ENCODE measurements at places on chromosomes 3 and 15.

- DNase-seq = no peak
Measured at GRCh38 chr3:143826296-143826695, 22.0 kb downstream of the SLC9A9 start.

- no peak for DNase-seq
Measured at GRCh38 chr15:81170511-81170910, 26.2 kb upstream of the IL16 start.

DNA sequence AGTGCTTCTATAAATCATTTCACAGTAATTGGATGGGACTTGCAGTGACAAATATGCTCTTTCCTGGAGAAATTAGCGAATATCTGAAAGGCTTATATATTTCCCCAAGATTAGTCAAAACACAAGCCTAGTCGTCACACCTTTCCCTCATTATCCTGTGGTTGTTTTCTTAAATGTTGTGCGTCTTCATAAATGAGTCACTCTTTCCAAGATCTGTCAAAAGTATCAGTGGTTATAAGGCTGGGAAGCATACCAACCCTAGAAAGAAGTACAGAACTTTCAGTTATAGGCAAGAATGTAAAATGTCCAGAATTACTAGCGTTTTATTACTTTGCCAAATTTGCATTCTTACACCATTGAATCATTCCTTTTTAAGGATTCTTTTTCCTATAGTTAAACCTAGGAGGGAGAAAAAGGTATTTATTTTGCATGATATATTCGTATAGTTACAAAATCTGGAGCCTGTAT, 33.6 kb downstream of the TMEM212 start:
- DNase-seq = no peak

DNA sequence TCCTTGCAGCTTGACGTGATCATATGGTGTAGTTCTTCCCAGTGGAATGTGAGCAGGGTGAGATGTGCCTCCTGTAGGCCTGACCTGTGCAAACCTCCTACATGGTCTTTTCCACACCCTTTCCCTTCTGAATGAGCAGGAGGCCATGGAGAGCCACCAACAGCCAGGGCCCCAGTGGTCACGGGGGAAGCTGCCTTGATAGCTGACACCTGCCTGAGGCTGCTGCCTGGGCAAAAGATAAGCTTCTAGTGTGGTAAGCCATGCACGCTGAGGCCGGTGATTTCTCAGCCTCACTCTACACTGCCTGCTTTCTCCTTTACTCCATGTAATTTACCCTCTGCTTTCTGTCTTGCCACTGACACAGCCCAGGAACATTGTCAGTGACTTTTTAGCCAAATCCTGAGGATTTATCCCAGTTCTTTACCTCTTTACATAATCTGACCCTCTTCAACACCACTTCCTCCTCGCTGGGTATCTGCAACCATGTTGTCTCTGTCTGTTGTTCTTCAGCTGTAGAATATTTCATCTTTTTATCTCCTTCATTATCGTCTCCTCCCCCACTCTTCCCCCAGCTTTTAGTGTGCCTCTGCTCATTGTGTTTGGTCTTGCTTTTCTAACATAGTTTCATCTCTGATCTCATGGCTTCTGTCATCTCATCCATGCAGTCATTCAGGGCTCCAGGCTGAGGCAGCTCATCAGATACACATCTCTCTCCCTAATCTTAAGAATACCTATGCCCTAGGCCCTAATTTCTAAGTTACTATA, 11.2 kb upstream of the KBTBD12 start:
- DNase-seq = no peak

DNA sequence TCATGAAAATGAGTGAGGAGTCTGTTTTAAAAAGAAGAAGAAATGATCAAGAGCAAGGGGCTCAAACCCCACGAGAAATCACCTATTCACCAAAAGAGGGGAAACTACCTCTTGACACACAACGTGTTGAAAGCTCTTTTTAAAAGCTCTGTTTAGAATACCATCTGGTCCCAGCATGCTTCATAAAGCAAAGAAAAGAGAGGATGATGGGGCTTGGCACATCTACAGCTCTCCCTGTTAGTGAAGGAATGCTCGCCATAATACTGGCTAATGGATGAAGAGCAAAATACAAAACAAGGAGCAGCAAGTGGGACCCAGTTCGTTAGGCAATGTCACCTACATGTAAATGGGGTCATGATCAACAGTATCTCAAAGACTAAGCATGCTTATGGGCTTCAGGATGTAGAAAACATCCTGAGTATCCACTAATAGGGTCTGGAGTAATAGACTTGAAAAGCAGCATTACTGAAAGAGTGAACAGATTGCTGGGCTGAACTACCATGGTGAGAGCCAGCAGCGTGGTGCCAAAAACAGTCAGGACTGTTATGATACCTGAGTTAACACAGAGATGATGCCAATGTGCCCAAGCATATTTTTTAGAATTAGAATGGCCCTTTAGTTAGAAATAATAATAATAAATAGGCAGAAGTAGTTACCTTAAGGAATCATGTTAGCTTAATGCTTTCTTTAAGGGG, 159.7 kb upstream of the POU1F1 start:
- no peak for DNase-seq

- no peak for DNase-seq
Measured at GRCh38 chr3:147589016-147589415, 179.9 kb downstream of the ZIC1 start.

DNA sequence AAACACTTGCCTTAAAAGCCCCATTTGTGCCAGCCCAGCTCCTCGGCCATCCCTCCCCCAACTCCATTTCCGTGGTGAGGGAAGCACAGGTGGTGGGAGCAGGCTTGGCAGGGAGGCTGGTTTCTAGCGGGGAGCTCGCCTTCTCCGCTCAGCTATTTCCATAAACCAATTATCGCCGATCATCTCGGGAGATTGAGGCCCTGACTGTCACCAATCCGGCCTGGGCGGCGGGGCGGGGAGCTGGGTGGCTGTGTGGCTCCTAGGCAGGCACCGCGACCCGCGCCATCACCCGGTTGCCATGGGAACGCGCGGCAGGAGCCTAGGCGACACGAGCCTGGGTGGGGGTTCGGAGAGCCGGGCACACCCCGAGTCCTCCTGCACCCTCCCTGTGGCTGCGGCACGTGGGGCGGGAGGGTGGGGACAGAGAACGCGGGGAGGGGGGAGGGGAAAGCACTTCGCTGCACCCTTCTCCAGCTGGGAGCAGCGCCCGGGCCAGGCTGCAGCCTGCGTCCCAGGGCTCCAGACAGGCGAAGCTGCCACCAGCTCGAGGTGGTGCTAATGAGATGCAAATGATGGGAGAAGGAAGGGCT, 9.3 kb downstream of the CCDC33 start:
- DNase-seq = no peak

- DNase-seq = no peak
Measured at GRCh38 chr3:196600359-196600758, 31.9 kb downstream of the FBXO45 start.

GRCh38 chr15:60392601-60392985, 5.2 kb downstream of the ANXA2 start:
- DNase-seq = no peak

DNA sequence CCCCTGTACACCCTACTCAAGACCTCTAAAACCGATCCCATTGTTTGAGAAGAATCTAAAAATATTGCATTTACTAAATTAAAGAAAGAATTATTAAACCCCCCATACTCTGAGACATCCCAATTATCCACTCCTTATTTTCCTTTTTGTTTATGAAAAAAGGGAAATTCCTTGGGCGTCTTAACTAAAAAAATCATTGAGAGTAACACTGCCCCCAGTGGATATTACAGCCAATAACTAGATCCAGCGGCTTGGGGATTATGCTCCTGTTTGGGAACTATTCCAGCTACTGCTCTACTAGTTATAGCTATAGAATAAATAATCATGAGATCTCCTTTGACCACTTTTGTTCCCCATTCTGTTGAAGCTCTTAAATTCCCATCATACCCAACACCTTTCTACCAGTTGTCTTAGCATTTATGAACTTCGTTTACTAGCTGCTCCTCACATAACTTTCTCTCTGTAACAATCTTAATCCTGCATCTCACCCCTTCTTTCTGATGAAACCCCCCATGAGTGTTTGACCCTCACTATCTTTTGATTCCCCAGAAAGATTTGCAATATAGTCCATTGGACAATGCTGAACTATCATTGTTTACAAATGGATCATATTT, 12.7 kb upstream of the CFAP91 start:
- no peak for DNase-seq

- DNase-seq = no peak
Measured at GRCh38 chr15:78127882-78128281, 3.4 kb downstream of the CIB2 start.

DNA sequence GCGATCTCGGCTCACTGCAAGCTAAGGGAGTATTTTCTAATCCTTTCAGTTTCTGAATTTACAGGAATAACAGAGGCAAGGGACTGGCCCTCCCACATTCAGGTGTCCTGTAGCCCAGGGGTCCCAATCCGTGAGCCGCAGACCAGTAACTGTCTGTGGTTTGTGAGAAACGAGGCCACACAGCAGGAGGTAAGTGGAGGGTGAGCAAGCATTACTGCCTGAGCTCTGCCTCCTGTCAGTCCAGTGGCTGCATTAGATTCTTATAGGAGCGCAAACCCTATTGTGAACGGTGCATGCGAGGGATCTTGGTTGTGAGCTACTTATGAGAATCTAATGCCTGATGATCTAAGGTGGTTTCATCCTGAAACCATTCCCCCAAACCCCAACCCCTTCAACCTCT, 5.0 kb upstream of the IL17RC start:
- DNase-seq = no peak

DNA sequence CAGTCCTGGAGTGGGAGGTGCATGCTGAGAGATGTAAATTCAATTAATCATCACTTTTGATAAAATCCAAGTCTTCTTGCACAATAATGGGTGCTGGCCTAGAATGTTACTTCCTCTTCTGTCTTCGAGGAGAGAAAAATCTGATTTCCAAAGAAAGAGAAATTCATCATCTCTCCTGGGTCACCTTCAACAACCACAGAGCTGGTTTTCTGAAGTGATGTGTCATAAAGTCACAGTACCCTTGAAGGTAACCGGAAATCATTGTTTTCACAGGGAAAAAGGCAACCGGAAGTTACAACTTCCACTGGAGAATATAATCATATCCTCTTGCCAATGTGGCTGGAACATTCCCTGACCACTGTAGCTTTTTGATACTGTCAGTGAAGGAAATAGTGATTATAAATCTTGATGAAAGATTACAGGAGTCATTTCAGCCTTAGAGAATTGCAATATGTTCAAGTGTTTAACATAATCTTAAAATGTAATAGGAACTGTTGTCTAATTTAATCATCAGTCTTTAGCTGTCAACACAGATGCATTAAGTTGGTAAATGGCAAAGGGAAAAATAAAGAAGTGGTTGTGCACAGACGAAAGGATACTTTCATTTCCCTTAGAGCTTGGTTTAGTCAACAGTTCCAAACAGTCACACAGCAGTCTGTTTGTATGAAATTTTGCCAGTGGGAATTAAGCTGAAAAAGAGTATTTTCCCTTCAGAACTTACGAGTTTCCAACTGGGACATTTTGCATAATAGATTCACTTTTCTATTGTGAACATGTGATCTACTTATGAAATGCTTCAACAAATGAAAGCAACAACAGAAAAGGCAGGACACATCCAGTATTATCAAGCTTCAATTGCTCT, 106.5 kb upstream of the SLC4A7 start:
- DNase-seq = no peak

DNA sequence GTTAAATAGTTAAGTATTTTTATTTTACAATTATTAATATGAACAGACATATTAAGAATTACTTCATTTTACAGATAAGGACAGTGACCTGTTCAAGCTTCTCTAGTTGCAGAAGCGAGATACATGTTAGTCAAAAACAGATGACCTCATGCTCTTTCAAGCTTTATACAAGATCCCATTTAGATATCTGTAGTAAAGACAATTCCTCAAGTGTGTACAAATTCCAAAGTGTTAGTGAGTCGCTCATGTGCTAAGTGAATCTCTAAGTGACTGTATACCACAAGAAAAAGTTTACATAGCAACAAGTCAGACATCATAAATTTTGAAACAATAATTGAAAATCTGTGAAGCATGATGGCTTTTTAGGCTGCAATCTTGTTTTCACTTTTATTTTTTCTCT, 293.8 kb downstream of the ROBO1 start:
- DNase-seq = no peak

DNA sequence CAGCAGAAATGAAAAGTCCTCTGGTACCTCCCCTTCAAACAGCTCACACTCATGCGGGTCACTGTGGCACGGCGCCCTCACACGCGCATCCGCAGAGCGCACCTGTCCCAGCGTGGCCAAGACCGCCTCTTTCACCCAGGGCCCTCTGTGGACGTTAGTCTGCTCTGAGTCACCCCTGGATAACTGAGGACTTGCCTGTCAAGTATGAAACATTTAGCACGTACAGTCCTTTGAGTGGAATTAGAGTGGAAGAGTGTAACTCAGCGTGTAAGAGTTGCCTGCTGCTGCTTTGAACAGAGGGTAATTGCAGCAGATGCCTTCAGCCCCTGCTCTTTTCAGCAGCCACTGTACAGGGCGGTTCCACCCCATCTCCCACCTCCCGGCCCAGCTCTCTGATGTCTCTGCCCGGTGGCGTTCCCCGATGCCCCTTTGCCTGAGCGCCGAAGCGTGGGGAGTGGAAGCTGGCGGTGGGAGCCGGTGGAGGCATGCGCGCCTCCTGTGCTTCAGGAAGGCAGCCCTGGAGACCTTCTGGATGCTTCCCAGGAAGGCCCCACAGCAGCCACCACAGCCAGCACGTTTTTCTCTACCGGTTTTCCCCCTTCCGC, 23.0 kb downstream of the CPN2 start:
- DNase-seq = no peak

DNA sequence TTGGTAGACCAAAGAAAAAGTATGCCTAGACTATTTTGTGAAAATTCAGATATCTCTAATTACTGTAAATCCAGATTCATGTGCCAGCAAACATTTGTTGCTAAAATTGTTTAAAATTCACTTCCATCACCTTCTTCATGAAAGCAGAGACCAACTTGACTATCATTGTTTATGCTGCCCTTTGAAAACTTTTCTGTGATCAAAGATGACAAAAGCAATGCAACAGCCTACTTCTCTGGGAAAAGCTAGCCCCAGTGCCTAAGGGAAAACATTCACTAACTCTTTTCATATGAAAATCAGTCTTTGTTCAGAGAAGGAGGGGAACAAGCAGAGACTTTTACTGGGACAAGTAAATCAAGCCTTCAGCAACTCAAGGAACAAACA, 178.0 kb upstream of the P2RY1 start:
- no peak for DNase-seq

DNA sequence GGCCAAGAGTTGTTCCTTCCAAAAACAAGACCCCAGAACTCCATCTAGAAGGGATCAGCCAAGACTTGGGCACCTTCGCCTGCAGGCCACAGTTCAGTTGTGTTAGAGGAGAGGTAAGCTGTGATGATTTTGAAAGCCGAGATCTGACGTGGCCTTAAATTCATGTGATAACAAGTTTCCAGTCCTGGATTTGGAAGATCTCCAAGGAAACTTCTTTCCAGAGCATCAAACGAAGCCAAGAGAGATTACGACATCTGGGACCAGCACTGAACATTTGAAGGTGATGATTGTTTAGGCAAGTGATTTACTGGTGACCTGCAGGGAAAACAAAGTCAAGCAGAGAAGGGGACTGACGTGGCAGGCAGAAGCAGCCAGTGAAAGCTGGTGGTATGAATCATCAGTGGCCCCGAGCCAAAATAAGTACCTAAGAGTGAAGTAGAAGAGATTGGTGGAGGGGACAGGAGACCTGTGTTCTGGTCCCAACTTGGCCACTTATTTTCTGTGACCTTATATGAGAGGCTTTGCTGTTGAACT, 339.0 kb upstream of the PROK2 start:
- no peak for DNase-seq

GRCh38 chr3:6018456-6018855, 830.9 kb downstream of the EDEM1 start:
- no peak for DNase-seq

GRCh38 chr15:88032787-88033186, 223.8 kb downstream of the NTRK3 start:
- no peak for DNase-seq

- DNase-seq = no peak
Measured at GRCh38 chr3:11302444-11302843, 30.2 kb downstream of the ATG7 start.
